ENCODE measurements at places on chromosomes 11 and 22.

GRCh38 chr11:21492931-21493330 is 700.0 kb upstream of the ANO5 start:
- no peak for DNase-seq

DNA sequence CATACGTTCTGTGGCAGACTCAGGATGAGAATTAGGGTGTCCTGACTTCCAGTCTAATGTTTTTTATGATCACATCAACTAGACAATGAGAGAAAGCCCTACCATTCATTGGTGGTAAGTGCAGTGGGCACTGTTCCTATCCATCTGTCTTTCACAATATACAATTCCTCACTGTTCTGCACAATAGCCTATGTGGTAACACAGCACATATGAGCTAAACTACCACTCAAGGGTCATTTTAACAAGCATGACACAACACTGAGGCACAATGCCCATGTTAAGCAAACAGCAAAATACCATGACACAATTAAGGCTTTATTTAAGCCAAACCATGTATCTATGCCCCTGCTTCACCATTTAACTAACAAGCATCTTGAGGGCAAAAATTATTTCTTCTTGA is 52.3 kb downstream of the SIK3 start:
- DNase-seq: no peak

- DNase-seq: no peak
Observed at GRCh38 chr11:67498544-67498972, 6.6 kb downstream of the PITPNM1 start.

DNA sequence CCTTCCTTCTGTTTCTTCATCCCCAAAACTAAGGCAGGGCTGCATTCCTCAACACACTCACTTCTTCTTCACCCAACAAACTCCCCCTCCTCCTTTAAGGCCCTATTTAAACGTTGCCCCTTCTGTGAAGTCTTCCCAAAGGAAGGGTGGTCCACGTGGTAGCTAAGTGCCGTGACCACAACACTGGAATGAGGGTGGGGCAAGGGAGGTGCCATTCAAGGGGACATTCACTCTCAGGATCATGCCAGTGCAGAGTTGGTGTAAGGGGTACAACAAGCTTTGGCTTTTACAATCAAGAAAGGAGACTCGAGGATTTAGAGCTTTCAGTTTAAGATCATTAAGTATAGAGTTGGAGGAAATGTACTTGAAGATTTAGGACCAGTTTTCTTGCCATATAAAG is 8.0 kb upstream of the MS4A10 start:
- no peak for DNase-seq

GRCh38 chr11:36222831-36223635 is 66.2 kb downstream of the COMMD9 start:
- no peak for DNase-seq

- DNase-seq: no peak
Observed at GRCh38 chr22:19884161-19884953, 29.7 kb upstream of the GNB1L start.

GRCh38 chr11:22165759-22166513 is 26.9 kb upstream of the ANO5 start:
- no peak for DNase-seq

- DNase-seq: no peak
Observed at GRCh38 chr22:22576244-22576988, 17.4 kb upstream of the PRAME start.

DNA sequence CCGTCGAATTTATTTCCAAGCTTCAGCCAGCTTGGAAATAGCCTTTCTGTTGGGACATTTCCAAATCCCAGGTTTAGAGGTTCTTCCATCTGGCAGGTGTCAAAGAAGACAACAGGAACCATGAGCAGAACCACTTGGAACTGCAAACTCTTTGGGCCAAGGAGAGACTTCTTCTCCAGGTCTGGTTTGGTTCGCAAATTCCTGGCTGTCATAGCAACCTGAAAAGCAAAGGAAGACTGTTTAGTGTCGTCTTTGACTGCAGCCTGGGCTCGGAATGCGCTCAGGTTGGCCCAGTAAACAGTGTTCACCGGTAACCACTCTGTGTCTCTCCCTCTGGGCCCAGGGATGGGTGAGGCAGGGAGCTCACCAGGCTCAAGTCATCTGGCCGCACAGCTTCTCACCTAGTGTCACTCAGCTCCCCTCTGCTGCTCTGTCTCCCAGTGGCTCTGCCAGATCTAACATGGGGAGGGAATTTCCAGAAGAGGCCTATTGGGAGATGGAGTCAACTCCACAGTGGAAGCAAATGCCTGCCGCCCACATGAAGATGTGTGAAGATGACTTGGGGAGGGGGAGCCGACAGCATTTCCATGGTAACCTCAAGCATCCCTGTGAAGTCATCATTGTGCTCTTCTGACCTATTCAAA is 11.9 kb upstream of the CLMP start:
- DNase-seq: no peak

GRCh38 chr11:119940401-119940976 is 197.4 kb downstream of the TRIM29 start:
- DNase-seq: no peak

DNA sequence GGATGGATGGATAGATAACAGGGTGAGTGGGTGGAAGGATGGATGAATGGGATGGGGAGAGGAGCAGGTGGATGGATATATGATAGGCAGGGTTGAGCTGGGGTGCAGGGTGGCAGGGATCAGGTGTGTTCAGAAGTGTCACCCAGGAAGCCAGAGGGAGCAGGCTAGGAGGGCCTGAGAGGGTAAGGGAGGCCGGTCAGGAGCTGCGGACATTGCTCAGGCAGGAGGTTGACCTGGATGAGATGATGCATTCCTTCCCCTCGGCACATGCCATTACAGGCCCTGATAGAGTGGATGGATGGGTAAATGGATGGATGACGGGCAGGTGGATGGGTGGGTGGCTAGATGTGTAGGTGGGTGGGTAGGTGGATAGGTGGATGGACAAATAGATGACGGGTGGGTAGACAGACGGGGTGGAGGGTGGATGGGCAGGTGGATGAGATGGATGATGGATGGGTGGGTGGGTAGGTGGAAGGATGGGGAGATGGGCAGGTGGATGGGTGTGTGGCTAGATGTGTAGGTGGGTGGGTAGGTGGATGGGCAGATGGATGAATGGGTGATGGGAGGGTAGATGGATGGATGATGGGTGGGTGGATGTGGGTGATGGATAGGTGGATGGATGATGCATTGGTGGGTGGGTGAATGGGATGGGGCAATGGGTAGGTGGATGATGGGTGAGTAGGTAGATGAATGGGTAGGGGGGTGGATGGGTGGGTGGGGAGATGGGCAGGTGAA is 8.0 kb downstream of the DHCR7 start:
- DNase-seq: no peak

GRCh38 chr11:93740730-93741093 is 583 bp downstream of the TAF1D start:
- peak; percentile 54 for DNase-seq

- DNase-seq: no peak
Observed at GRCh38 chr11:45754261-45754709, 50.7 kb upstream of the SLC35C1 start.

DNA sequence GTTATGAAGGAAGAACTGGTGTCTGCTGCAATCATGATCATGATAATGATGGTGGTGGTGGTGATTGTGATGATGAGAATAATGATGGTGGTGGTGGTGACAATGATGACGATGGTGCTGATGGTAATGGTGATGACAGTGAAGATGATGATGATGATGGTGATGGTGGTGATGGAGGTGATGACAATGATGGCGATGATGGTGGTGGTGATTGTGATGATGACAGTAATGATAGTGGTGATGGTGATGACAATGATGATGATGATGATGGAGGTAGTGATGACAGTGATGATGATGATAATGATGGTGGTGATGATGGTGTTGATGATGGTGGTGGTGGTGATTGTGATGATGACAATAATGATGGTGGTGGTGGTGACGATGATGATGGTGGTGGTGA is 52.8 kb upstream of the ANO1 start:
- DNase-seq: no peak

GRCh38 chr11:66302656-66303055 is 11.0 kb downstream of the TMEM151A start:
- DNase-seq: no peak

GRCh38 chr22:48900626-48901025 is 927.0 kb downstream of the BRD1 start:
- DNase-seq: no peak

DNA sequence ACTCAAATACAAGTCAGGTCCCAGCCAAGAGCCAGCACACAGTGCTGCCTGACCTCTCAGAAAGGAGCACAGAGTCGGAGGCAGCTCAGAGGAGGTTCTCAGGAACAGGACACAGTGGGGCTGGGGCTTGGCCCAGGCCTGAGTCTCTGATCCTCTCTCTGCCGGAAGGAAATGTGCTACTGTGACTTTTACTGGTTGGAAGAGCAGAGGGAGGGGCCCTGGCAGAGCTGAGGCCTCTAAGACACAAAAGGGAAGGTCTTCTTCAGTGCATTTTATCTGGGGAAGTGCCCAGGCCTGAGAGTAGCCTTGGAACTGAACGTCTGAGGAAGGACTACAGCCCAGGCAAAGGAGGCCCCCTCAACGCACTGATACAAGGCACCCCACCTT is 16.2 kb upstream of the CASTOR1 start:
- DNase-seq: no peak

GRCh38 chr11:47946682-47947559 is 33.4 kb upstream of the PTPRJ start:
- peak; percentile 22 for DNase-seq

DNA sequence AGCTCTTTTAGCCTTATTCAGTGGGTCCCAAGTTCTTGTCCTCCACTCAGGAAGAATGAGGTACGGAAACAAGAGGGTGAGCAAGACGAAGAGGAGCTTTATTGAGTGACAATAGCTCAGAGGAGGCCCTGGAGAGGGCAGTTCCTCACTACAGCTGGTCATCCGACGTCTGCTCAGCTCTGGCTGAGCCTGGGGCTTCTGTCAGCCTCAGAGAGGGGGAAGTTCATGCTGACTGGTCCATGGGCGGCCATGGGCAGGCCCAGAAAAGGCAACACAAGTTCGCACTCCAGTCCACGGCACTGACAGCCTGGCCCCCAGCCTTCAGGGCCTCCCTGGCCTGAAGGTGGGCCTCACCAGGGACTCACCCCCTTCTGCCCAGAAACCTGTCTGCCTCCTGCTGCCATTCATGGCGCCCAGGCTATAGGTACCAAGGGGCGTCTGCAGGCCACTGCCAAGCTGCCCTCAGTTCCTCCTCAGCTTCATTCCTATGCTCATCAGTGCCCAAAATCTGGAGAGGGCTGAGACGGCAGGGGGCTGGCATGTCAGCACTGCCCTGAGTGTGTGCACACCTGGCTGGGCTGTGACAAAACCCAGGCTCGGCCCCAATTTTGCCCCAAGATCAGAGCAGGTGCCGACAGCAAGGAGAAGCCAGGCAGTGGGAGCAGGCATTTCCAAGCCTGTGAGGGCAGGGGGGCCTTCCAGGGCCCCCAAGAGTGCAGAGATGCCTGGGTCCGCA is 21.7 kb upstream of the KIAA0930 start:
- DNase-seq: no peak

- no peak for DNase-seq
Observed at GRCh38 chr22:41762980-41763779, 37.3 kb upstream of the CCDC134 start.

DNA sequence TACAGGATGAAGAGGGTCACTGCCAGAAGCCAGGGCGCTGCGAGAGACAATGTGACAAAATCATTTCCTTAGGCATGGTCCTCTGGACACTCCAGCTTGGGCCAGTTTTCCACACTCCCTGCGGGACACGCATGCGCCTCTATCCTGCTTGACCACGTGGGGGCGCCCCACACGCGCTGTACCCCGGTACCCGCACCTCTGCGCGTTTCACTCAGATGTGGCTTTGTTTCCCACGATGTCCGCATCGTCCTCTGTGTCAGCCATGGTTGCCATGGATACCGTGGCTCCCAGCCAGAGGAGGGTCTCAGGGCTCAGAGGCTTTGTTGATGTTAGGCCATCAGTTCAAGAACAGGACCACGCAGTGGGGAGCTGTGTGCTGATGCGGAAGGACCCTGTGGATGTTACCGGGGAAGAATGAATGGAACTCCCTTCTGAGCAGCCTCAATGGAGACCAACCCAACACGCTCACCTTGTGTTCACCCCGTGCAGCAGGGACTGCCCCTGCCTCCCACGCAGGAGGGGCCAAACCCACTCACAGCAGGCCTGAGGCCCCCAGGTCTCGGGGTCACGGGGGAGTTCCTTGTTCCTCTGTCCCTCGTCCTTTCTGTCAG is 101.1 kb upstream of the SLC22A12 start:
- peak; percentile 32 for DNase-seq

DNA sequence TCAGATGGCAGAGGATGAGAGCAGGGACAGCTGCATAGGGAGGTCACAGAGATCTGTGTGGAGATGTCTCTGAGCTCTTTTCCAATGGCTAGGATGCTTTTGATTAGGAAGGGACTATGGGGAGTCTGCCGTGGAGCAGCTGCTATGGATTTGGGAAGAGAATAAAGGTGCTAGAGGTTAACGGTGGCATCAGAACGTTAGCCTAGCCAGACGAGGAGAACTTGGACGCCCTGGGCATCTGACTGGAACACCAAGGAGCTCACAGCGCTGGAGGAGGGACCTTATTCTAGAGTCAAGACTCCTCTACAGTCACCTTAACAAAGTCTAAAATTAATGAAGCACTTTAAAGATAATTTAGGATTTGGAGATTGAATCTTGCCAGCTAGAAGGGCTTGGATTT is 157.2 kb upstream of the B3GAT1 start:
- DNase-seq: no peak

- DNase-seq: no peak
Observed at GRCh38 chr11:72723508-72723907, 28.7 kb downstream of the ARAP1 start.

DNA sequence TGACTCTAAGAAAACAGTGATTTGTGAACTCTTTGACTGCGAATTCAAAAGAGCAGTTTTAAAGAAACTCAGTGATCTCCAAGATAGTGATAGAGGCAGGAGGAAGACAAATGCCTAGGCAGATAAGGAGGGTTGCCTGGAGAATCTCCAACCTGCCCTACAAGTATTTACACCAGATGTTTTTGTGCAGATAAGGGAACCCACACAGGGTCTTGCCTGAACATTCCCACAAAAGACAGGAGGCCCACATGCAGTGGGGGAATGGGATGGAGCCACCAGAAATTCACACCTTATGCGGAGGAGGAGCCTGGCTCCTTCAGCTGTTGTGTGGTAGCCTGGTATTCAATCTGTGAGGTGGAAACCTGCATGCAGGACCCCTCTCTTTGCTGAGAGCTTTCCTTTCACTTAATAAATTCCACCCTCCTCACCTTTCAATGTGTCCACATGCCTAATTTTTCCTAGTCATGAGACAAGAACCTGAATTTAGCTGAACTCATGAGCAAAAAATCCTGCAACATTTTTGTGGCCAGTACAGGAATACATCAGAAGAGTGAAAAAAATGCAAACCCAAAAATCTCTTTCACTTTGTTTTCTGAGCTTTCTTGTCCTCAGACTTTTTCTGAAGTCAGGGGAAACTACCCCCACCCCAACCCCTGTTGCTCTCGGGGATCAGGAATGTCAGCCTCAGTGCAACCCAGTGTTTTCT is 8.1 kb upstream of the GLYAT start:
- no peak for DNase-seq

- no peak for DNase-seq
Observed at GRCh38 chr11:124080327-124081001, 34.8 kb upstream of the VWA5A start.

GRCh38 chr11:44766112-44766971 is 39.6 kb downstream of the TSPAN18 start:
- DNase-seq: no peak

All from stimulated activated CD8-positive, alpha-beta memory T cell treated with anti-CD3 and anti-CD28 coated beads, Interleukin-7, amount 100 ng/mL, for 48 hours (primary cell).